Effector CD8-positive, alpha-beta T cell (primary cell): ENCODE measurements at places on chromosomes 6 and 20.
A peak's percentile ranks its signal among the peaks of the same experiment; 100 is the strongest.

DNA sequence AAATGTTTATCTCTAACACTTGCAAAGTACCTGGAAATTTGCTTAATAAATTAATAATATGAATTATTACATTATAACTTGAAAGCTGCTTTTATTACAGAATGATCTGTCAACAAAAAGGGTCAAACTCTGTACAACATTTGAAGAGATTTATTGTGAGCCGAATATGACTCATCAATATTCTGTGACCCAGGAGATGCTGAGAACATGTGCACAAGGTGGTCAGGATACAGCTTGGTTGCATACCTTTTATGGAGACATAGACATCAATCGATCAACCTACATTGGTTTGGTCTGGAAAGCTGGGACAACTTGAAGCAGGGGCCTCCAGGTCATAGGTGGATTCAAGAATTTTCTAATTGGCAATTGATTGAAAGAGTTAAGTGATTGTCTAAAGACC, 79.0 kb downstream of the RNASET2 start:
- DNase-seq, result no peak

GRCh38 chr20:18712131-18712530, 101.5 kb upstream of the SCP2D1 start:
- no peak for DNase-seq

DNA sequence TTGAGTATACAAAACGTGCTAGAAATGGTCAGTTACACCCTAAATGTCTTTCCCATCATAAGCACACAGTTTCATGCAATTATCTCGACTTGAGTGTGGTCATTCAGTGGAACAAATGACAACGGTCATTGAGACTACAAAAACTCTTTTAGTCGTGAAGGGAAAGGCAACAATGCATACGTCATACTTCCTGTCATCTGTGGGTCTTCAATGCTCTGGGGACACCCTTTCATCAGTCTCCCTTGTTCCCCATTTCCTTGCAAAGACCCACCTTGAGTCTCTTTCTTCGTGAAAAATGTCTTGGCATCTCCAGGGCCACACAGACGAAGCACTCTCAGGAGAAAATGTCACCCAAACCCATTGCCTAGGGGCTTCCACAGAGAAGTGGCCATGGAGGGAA, 238.5 kb downstream of the GMPR start:
- no peak for DNase-seq

DNA sequence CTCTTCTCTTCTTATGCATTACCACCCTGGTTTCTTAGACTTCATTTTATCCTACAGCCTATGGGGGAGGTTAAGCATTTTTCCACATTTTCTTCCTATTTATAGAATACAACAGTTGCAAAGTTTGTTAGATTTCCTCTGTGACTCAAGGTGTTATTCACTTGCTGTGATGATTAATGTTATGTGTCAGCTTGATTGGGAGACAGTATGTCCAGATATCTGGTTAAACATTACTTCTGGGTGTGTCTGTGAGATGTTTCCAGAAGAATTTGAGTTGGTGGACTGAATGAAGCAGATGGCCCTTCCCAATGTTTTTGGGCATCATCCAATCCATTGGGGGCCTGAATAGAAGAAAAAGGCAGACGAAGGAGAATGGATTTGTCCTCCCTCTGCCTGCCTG, 131.3 kb downstream of the C6orf118 start:
- DNase-seq, result no peak

GRCh38 chr20:61734733-61735502, 330.8 kb downstream of the TAF4 start:
- no peak for DNase-seq

GRCh38 chr6:6930223-6930880, 177.4 kb upstream of the RREB1 start:
- no peak for DNase-seq

- DNase-seq, result no peak
These were observed 170.9 kb upstream of the STXBP5 start for GRCh38 chr6:147033267-147033666.

GRCh38 chr6:132726608-132726975, 12.7 kb upstream of the VNN1 start:
- no peak for DNase-seq

GRCh38 chr6:44002067-44002592, 125.1 kb downstream of the MRPL14 start:
- DNase-seq, result no peak

GRCh38 chr6:157121897-157122296, 201.4 kb downstream of the TMEM242 start:
- DNase-seq, result no peak

DNA sequence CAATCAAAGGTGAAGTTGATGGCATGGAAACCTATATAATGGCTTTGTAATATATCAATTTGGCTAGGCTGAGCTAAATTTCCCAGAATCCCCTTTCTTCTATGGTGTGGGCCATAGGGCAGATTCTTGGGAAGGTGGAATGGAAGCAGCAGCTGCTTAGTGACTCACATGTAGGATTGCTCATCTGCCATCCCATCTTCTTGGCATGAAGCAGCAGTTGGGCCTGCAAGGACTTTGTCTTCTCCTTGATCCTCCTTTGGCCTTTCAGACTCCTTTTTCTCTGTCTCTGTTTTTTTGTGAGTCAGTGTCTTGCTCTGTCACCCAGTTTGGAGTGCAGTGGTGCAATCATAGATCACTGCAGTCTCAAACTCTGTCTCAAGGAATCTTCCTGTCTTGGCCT, 52.6 kb upstream of the CEP162 start:
- no peak for DNase-seq

DNA sequence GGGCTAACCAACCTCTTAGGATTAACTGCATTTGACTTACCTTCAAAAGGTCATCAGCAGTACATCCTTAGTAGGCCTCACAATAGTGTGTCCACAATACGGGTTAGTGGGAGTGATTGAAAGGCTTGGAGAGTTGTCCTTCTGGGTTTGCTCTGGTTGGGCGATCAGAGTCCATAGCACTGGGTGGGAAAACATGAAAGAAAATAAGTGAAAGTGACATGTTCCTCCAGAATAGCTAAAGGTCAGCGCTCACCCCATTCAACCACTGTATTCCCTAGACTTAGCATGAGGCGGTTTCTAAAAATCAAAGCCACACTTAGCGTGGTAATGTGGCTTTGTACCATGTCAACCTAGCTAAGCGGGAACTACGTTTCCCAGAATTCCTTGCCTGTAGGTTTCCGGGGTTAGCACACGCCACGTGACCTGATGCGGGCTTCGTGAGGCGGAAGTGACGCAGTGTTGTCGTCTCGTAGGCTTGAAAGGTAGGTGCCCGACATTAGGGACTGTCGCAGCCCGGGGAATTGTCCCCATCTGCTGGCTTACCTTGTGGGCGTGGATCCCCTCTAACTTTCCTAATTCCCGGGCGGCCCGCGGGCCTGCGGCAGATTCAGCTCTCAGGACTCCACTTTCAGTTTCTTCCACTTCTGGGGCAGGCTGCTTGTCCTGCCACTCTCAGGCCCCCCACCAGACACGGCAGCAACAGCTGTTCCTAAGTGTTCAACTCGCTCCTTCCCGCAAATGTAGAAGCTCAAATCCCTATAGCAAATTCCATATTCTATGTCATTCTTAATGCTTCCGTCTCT, 19.8 kb upstream of the SCP2D1 start:
- peak; percentile 78 for DNase-seq

GRCh38 chr6:137777687-137778075, 89.4 kb upstream of the TNFAIP3 start:
- DNase-seq, result no peak

DNA sequence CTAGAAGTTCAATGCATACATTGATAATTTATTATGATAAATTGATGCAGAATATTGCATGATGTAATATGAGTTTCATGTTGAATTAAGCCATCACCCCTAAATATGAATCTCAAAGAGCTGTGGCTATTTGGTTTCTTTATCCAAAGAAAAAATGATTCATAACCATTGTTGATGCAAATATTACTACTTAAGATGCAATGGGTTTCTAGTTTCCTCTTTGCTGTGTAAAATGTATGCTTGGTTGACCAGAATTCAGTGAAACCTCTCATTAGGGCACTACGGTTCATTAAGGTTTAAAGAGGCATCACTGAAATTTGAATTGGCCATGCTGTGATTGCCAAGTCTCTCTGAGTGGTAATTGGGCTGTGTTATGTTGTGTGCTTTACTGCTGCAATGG, 492.5 kb upstream of the FLRT3 start:
- DNase-seq, result no peak

- no peak for DNase-seq
These were observed 113.8 kb downstream of the PLEKHG1 start for GRCh38 chr6:150713487-150713886.

DNA sequence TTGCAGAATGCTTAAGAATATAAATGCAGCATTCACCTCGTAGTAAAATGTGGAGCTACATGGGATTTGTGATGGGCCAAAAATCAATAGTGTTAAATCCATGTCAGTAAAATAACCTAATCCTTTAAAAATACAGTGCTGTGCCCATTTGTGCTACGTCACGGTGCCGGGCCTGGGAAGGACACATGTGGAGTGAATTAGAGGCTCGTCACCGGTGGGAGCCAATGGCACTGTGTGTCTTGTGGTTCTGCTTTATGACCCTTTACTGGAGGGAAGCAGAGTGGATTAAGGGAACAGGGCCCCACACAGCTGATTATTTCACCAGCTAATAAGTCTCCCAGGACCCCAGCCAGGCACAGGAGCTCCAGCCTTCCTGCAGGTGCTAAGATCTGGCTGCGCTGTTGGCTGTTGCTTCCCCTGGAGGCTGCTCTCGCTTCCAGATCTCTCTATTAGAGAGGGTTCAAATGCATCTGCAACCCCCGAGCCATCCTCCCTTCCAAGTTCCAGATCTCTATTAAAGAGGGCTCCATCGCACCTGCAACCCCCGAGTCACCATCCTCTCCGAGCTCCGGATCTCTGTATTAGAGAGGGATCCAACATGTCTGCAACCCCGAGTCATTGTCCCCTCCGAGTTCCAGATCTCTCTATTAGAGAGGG, 405.8 kb downstream of the CDH4 start:
- DNase-seq, result no peak

DNA sequence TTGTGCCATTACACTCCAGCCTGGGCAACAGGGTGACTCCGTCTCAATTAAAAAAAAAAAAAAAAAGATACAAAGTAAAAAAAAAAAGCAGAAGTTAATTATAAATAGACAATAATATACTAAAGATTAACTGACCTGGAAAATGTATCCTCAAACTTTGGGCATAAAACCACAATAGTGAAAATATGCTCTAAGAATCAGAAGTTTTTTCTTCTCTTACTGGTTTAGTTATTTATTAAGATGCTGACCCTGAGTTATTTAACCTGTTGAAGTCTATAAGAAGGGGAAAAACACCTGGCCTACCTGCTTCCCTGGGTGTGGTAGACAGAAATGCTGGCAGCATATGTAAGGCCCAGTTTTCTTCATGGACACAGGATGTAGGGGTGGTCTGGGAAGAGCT, 133.7 kb upstream of the MLIP start:
- DNase-seq, result no peak

DNA sequence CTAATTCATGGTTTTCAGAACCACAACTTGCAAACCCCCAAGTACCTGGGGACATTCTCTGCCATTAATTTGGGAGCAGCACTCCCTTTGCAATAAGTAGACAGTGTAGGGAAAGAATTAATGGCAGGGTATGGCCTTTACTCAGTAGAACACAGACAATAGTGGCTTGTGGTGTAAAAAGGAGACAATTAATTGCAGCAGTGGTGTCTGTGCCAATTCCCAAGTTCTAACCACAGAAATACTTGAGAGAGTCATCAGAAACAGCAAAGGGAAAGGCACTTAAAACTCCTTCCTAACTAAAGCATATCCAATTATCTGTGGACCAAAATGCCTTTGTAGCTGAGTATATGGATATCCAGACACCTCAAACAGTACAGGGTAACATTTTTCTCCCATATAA, 257.6 kb upstream of the POU3F2 start:
- no peak for DNase-seq

DNA sequence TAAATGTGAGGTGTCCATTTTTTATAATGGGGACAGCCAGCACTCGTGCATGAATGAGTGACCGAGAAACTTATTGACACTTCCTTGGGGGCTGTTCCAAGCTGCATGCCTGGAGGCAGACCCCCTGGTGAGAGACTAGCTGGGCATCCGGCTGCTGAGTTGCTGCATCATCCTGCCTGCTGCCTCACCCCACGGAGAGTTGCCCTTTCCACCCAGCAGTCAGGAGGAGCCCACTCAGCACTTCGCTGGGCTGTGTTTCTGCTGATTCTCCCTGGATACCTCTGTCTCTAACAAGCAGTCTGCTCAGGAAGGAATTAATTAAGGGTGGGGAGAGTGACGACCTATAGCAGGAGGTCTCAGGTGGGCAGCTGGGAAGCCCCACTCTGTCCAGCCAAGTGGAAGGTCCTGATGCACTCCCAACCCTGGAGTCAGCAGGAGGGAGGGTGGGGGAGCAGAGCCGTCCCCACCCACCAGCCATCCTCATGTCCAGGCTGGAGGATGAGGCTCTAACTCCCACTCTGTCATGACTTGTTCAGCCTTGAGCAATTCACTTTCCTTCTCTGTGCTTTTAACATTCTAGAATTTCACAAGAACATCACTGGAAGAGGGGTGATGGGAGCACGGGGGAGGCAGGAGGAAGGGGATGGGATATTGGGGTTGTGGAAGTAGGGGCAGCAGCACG, 177.3 kb downstream of the LRFN2 start:
- no peak for DNase-seq

GRCh38 chr20:39268981-39269461, 306.9 kb downstream of the DHX35 start:
- no peak for DNase-seq

GRCh38 chr6:152150196-152150595, 342.7 kb downstream of the ESR1 start:
- DNase-seq, result no peak

- no peak for DNase-seq
These were observed 645.6 kb downstream of the RNF144B start for GRCh38 chr6:19032591-19033295.

DNA sequence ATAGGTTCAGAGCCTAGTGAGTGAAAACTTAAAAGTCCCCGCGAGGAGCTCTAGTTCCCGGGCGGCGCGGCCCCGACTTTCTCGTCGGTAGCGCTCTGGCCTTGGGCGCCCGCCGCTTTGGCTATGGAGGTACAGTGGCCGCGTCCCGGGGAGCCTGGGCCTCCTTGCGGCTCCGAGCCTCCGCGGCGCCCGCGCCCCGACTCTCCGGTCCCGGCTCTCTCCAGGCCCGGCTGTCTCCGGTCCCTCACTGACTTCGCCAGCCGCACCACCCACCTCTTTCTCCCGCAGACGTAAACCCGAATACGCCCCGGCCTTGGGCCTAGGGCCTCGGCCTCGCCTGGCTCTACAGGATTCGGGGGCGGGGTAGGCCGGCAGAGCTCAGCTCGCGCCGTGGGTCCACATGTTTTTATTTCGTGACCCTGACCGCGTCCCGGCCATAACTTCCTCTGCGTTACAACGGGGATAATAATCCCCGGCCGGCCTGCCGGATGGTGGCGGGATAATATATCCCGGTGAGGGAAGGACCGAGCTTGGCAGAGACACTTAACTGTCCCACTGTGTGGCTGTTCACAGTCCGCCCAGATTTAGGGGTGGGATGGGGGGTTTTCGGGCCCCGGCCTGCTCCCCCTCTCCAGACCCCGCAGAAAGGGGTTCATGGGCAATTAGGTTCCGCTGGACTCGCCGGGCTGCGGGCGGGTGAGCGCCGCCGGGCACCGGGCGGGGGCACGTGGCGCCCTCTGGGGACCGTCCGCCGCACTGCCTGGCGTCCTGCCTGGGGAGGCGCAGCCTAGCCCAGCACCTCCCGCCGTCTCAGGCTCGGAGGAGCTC, 10.0 kb upstream of the TBX18 start:
- no peak for DNase-seq

- no peak for DNase-seq
These were observed 6.7 kb downstream of the OPN5 start for GRCh38 chr6:47788498-47788884.

GRCh38 chr6:137776786-137777686, 90.0 kb upstream of the TNFAIP3 start:
- DNase-seq, result no peak
